Thymus (tissue), 14 donors: ENCODE measurements at places on chromosomes 6 and 20. TPM values are rescaled to one million over a fixed set of nuclear protein-coding genes. Genes with fewer than 3 reads are reported as not detected.

DNA sequence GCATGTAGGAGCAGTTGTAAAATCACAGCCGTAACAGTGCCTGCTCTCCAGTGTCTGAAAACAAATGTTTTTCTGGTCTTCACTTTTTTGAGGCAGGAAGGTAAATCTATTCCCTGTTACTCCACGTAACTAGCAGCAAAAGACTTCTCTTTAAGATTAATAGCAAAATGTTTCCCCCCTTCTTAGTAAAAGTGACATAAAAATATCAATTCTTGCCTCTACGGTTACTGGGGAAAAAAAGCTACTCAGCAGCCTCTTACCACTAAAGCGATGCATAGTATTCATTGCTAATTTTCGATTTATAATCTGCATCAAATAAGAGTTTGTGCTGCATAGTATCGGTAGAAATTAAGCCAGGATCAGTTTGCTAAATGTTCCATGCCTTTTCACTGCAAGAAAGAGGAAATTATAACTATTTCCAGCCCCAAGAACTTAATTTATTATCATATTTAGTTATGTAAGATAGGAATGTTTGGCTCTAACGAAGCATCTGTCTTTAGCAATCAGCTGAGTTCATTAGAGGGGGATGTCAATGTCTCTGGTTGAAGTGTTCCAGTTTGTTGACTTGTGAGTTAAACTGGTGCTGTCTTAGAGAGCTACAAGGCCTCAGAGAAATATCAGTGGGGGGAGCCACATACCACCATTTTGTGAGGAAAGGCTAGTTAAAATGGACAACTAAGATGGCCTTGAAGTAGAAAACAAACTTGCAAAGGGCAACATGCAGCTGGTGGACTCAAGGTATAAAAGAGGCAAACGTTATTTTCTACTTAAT, 617 bp upstream of the TSPYL1 start:
- DNase-seq: no peak

- no peak for DNase-seq
Observed at GRCh38 chr6:143901885-143902750, 37.8 kb downstream of the ZC2HC1B start.

DNA sequence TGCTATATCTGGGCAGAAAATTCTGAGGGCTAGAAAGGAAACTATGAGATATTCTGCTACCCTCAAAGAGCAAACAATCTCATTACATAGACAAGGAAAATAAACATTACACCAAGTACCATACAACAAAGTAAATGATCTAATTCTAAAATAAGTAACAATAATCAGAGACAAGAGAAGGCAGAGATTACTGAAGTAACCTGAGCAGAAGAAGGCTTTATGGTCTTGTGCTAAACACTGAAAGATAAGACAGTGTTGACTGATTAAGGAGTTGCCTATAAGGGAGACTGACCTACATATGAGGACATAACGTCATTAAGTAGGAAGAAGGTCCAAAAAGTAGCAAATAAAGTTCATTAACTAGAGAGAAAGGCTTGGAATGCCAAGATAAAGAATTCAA, 134.2 kb downstream of the MTFR2 start:
- no peak for DNase-seq

Gene DLGAP4
- total RNA-seq: 7.7 TPM

- DNase-seq: no peak
Observed at GRCh38 chr6:47457370-47457769, 20.2 kb upstream of the CD2AP start.

- DNase-seq: no peak
Observed at GRCh38 chr20:35607003-35607735, 8.5 kb upstream of the SPAG4 start.

DNA sequence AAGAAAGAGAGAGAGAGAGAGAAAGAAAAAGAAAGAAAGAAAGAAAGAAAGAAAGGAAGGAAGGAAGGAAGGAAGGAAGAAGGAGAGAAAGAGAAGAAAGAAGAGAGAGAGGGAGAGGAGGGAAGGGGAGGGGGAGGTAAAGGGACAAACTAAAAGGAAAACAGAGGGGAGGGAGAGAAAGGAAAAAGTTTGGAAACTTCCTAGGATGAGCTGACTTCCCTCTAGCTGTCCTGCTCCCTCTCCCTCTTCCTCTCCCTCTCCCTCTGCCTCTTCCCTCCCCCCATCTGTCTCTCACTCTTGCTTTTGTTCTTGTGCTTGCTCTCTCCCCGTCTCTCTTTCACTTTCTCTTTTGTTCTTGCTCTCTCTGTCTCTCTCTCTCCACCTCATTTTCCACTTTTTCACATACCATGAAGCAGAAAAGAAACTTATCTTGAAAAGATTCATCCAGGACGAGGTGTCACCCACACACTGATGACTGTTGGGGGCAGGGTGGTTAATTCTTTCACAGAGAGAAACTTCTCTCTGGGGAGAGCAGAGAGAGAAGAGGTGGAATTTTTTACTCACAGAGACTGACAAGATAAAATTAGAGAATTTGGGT, 56.4 kb upstream of the DUSP22 start:
- DNase-seq: peak; percentile 48
